ENCODE measurements at places on chromosomes 2 and 18. TPM values are rescaled to one million over a fixed set of nuclear protein-coding genes. Genes with fewer than 3 reads are reported as not detected.

DNA sequence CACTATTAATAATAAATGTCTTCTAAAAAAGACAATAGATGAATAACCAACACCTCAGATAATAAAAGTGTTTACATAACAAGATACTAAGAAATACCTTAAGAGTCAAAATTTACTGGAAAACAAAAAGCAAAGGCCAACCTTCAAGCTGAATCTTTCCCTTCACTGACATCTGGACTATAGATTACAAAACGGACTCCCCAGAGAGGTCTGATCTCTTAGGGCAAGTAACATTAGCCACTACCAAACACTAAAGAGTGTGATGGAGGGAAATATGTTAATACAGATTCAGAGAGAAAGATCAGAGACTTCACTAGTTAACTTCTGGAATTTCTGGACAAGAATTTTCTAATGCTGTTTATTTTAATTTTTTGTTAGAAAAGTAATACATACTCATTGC is 13.9 kb downstream of the CLASP1 start:
- peak; percentile 27 for DNase-seq

- peak; percentile 29 for DNase-seq
Observed at GRCh38 chr2:226130192-226130591, 669.4 kb downstream of the IRS1 start.

- DNase-seq = no peak
Observed at GRCh38 chr2:84940831-84941412, 30.0 kb upstream of the KCMF1 start.

DNA sequence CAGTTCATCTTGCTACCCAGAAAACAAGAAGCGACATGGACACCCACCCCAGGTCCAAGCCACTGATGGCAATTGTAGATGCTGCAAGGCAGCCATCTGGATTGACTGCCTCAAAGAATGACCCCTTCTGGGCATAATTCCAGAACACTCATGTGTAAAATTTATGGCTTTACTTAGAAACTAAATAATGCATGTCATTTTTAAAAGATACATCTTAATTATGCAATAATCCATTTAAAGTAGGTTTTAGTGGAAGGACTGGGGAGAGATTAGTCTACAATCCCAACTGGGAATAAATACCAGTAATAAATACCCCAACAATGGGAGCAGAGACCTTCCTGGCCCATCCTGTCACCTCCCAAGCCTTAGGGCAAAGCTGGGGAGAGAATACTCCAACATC is 247.7 kb downstream of the SS18 start:
- no peak for DNase-seq

ICA1L gene
- 4.8 TPM for total RNA-seq

DNA sequence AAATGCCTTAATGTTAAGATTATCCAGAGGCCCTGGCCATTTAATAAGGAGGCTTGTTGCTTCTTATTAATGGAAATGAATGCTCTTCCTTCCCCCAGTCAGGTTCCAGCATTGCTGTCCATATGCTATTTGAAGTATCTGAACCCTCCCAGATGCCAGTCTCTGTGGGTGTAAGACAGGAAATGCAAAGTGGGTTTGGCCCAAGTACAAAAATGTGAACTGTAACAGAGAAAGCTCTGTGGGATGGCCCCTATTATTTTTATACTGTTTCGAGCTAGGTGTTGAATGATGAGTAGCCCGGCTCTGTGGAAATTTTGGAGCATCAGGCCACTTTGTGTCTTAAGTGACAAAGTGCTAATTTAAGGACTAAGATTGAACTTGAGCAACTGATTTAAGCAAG is 141.0 kb downstream of the UXS1 start:
- DNase-seq = peak; percentile 18

C2orf15 gene
- not detected for total RNA-seq

SERPINB7 gene
- 6.1 TPM for total RNA-seq

DNA sequence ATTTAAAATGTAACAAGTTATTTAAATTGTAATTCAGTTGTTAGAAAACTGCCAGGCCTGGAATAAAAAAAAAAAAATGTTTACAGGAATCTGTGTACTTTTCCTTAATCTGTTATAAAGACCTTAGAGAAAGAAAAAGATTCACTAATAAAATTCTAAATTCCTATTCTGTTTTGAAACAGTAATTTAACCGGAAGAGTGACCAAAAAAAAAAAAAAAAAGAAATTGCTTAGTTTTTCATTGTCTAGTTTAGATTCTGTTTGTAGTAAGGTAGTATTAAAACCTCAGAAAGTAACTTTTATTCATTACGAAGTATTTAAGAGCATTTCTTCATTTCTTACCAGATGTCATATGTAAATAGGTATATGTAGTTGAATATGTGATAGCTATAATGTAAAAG is 2.5 kb downstream of the REL start:
- no peak for DNase-seq

FER1L5 gene
- 0.86 TPM for total RNA-seq

CENPO gene
- 19.6 TPM for total RNA-seq

DNA sequence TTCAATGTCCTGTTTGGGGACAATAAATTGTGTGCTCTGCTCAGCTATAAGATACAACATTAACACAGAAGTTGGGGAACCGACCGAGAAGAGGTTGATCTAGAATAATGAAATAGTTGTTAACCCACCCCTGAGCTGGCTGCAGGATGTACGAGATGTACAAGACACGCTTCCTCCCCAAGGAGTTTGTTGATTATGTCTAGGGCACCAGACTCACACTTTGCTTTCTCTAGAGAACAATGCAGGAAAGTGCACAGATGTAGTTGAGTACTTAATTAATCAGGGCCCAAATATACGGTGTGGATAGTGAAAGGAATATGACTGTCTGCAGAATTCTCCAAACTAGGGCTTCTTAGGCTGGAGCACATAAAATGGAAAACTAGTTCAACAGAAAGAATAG is 415.2 kb upstream of the TNP1 start:
- DNase-seq = no peak

SDC1 gene
- total RNA-seq = 68.0 TPM

PSMA8 gene
- not detected for total RNA-seq

CHRND gene
- not detected for total RNA-seq

DNA sequence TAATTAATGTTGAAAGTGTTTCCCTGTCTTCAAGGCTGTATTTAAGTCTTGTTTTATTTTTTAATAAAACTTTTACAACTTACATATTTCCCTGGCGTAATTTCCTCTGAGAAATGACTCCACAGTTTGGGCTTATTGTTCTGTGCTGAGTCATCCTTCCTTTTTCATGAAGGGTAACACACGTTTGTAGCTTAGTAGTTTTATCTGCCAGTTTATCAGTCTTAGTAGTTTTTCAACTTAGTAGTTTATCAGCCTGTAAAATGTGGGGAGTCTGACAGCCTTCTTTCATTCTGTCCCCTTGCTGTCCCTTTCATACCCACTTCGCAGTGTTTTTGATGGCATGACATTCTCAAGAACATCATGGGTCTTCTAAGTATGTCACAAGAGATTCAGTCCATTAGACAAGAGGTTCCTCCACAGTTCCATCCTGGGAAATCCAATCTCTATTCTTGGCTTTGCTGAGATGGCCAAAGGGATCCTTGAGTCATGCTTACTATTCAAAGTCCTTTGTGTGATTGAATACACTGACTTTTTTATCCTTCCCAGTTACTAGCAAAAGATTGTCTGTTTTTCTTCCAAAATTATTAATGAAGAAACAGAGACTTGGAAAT is 60.0 kb upstream of the SGPP2 start:
- DNase-seq = peak; percentile 5

DNA sequence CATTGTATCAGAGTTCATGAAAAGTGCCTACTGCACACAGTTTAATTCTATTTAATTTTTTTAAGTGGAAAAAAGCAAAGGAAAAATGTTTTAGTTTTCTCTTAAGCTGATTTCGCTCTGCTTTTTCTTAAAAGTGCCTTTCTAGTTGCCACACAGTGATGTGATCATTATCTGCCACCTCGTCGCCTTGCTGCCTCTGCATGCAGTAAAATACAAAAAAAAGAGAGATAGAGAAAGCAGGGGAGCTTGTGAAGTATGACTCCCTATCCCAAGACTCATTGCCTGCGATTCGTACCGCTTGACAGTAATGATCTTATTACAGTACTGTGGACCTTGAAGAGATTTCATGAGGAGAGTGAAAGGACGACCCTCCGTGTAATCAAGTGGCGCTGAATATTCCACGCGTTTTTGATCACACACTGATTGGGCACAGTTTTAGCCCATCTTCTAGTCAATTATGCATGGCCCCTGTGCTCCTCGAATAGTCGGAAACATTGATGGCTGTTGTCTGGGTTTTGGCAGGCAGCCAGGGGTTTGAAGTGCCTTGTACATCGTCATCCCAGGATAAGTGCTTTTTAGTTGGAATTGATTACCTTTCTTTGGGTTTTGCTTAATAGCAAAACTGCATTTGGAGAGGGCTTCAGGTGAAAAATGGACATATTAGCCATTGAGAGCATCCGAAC is 188.3 kb downstream of the GBX2 start:
- no peak for DNase-seq

- peak; percentile 33 for DNase-seq
Observed at GRCh38 chr2:127504552-127505430, 21.5 kb downstream of the IWS1 start.

All from fibroblast of villous mesenchyme (primary cell).